ENCODE measurements at places on chromosomes 1 and 21.

DNA sequence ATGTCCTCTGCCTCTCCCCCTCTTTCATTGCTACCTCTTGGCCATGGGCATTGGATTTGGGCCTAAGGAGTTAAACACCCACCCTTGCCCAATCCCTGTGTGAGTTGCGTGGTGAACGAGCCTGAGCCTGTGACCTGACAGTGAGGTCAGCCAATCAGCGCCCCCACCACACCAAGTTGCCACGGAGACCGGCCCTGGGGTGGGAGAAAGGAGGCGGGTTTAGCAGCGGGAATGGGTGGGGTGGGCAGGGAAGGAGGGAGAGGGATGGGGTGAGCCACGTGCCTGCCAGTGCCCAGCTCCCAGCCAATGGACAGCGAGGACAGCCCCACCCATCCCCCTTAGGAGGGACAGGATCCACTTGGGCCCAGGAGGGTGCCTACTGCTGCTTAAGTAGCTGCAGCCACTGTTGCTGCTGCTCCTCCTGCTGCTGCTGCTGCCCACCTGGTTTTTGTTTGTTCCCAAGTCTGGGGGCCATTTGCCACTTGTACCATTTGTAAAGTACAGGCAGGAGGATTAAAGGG, 9.5 kb downstream of the ZBTB7B start:
- DNase-seq: peak; percentile 69

DNA sequence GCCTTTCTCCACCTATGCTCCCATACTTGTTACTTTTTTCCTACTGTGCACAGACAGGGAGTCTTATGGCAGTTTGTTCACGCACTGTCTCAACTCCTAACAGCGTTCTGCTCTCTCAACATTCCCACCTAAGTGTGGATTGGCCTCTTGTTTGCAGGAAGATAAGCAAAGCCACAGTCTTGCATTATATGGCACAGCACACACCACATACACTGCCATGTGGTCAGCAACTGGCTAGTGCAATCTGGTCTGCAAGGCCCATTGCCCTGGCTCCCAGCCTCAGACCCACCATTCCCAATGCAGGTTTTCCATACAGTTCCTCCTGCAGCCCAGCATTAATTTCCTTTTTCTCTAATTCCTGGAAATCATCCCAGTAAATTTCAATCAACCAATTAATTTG, 38.3 kb upstream of the LAMC2 start:
- DNase-seq: no peak

GRCh38 chr1:214548988-214549387, 2.4 kb downstream of the PTPN14 start:
- DNase-seq: peak; percentile 72

GRCh38 chr1:202805886-202806844, 2.1 kb downstream of the KDM5B start:
- DNase-seq: no peak

DNA sequence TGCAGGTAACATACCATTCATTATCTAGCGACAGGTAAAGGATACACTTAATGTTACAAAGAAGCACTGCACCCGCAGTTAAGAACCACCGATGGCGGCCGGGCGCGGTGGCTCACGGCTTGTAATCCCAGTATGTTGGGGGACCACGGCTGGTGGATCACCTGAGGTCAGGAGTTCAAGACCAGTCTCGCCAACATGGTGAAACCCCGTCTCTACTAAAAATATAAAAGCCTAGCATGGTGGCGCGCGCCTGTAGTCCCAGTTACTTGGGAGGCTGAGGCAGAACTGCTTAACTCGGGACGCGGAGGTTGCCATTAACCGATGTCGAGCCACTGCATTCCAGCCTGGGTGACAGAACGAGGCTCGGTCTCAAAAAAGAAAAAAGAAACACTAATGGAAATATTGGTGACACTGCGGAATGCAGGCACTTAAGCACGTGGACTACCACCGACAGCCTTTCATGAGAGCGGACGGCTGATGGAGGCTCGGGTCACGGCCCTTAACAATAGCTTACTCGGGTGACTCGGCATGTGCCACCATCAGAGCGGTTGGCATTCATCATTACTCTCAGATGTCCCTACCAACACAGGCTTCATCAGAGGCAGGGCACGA, 542 bp downstream of the GAS5 start:
- no peak for DNase-seq

DNA sequence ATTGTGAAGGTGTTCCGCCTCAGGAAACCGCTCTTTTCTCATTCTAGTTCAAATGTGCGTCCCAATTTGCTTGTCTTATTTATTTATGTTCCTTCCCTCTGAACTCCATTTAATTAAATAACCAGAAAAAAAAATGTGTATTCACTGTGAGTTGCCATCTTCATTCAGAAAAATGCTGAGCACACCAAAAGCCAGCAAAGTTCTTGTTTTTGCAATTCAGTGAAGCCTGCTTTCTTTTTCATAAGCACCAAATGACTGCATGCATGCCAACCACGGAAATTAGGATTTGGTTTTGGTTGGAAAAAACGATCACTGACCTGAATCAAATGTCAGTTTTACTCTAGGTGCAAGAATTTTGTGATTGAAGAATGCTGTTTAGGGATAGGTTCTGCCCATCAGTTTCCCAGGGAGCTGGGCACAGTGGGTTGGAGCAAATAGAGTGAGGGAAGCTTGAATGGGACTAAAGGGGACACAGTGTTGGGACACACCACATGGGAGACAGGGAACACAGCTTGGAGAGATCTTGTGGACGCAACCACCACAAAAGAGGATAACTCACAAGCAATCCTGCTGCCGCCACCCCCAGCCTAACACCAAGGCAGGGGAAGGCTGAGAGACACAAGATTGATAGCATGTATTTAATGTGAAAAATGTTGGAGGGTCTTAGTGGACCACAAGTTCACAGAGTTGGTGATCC, 183.4 kb upstream of the GALNT2 start:
- DNase-seq: no peak

- no peak for DNase-seq
Measured at GRCh38 chr1:245587435-245588115, 432.8 kb downstream of the KIF26B start.
